H4 (cell line): ENCODE measurements at places on chromosomes 11 and 22. TPM values are rescaled to one million over a fixed set of nuclear protein-coding genes. Genes with fewer than 3 reads are reported as not detected.

DNA sequence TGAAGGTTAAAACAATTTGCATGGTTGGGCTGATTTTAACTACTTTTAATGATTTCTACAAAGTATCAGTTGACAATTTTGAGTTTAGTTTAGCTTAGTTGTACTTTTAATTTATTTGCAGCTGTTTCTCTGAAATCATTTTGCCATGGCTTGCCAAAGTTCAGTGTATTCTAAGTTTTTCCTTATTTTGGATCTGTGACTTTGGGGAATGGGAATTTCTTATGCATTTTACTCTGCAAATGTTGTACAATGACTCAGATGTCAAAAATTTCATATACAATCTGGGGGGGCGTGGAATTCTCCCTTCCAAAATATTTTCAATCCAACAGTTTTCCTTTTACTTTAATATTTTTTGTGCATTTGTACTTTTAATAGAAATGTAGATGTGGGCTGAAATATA is 8.9 kb upstream of the DCHS1 start:
- no peak for DNase-seq

- peak; percentile 73 for DNase-seq
These were observed 6.9 kb downstream of the DPAGT1 start for GRCh38 chr11:119094816-119095065.

GRCh38 chr22:42645938-42646568 is 3.1 kb downstream of the CYB5R3 start:
- no peak for DNase-seq

GRCh38 chr22:46031965-46032851 is 55.2 kb upstream of the WNT7B start:
- DNase-seq = no peak

DNA sequence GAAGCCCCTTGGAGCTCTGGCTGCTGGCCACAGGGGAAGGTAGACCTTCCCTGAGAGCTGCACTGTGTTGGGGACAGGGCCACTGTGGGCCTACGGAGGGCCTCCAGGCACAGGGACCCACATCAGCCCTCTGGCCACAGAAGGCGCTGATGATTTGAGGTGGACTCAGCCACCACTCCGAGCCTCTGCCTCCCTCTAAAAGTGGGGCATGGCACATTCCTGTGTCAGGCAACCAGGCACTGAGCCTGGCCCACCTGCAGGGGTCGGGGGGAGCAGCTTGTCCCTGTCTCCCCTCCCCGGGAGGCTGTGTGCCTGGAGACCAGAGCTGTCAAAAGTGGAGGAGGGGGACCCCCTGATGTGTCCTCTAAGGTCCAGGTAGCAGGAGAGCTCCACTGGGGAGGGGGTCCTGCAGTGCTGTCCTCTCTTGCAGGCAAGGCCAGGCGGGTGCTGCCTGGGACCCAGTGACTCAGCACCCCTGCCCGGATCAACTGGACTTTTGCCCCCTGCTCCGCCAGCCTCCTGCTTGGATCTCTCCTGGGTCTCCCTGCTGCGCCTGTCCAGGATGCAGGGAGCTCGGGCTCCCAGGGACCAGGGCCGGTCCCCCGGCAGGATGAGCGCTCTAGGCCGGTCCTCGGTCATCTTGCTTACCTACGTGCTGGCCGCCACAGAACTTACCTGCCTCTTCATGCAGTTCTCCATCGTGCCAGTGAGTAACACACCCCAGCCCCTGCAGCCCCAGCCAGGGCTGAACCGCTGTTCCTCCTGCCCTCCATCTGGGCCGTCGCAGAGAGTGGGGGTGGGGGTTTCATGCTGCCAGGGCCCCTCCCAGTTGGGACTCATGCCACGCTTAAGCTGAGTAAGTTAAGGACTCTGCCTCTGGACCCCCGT is 17.5 kb upstream of the CDKN1C start:
- DNase-seq = no peak

DNA sequence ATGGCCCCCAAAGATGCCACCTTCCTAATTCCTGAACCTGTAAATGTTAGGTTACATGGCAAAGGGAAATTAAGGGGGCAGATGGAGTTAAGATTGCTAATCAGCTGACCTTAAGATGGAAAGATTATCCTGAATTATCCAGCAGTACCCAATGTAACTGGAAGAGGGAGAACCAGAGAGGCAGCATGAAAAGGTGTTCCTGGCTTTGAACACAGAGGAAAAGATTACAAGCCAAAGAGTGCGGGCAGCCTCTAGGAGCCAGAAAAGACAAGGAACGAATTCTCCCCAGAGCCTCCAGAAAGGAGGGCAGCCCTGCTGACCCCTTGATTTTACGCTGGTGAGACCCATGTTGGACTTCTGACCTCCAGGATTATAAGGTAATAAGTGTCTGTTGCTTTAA is 15.1 kb upstream of the THRSP start:
- DNase-seq = no peak

DNA sequence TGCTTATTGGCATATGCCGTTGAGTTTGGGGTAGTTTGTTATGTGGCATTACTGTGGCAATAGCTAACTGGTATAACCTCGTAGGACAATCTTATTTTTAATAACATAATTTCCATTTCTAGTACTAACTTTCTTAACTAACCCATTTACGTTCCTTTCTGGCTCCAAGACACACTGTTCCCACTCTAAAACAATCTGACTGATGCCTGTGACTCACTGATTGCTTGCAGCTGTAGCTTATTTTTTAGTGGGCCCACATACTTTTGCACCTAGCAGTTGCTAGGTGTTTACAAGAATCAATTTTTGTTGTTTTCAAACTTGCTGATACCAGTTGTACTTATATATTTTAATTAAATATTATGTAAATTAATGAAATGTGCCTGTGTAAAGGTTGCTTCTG is 52.2 kb downstream of the FAT3 start:
- no peak for DNase-seq

DNA sequence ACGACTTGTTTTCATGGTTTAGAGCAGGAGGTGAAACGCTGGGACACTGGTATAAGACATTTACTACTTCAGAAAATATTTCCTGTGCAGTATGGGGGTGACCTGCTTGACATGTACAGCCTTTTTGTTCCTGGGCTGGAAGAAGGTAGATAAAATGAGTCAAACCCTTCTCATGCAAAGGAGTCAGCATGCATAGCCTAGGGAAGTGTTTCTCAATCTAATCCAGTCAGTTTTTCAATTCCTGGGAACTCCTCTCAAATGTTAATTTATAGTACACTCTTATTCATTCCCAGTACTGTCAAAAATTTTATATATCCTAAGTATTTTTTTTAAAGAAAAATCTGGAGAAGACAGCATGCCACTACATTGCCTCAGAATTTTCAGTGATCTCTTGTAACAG is 154.7 kb upstream of the GUCY1A2 start:
- no peak for DNase-seq

DNA sequence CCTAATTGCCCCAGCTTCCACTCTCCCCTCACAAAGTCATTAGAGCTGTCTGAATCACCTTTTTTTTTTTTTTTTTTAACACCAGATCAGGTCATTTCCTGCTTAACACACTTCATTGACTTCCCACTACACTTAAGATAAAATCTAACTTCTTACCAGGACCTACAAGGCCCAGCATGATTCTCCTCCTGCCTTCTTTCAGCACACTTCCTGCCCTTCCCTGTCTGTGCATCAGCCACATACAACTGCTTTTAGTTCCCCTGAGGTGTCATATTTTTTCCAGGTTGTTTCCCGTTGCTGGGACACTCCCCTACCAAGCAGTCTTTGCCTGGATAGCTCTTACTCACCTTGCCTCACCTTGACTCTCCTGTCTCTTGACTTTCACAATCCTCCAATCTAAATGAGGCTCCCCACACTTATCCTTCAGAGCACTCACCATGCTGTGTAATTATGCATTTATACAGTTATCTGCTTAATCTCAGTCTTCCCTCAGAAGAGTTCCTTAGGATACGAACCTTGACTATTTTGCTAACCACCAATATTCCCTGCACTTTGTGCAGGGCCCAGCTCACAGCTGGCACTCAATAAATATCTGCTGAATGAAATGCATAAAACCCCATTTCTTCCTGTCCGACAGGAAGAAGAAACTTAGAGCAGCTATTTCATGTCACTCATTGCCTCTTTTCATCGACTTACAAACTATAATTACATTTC is 96.6 kb upstream of the AKIP1 start:
- peak; percentile 58 for DNase-seq

DNA sequence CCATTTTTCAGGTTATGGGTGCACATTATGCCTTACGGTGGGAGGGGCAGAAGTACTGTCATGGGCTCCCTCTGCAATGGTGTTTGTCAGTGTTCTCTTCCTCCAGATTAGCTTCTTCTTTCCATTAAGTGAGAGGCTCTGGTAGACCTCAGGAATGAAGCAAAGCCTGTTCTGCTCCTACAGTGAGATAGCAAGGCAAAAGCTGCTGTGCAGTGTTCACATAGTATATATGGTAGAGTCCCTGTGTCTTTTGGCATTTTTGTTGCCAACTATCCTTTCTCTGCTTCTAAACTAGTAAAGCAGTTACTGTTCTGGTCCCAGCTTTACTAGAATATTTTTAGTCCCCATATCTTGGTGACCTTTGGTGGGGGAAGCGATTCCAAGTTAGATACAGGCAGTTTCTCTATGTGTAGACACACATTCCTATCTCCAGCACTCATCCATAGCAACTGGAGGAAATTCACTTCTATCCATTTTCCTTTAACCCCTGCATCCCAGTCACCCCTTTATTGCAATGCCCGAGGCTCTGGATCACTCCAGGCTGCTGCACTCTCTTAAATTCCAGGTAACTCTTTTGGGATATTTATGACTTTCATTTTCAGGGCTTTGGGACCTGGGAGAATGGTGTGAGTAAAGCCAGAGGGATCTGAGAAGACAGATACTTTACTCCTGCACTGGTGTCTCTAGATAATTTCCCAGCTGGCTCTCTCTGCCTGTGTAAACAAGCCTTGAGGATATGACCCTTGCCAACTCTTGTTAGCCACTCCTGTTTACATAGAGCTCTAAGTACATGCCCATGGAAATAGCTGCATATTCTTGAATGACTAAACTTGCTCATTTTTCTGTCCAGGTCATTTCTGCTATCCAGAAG is 3.9 kb upstream of the TRIM34 start:
- DNase-seq = peak; percentile 89

DNA sequence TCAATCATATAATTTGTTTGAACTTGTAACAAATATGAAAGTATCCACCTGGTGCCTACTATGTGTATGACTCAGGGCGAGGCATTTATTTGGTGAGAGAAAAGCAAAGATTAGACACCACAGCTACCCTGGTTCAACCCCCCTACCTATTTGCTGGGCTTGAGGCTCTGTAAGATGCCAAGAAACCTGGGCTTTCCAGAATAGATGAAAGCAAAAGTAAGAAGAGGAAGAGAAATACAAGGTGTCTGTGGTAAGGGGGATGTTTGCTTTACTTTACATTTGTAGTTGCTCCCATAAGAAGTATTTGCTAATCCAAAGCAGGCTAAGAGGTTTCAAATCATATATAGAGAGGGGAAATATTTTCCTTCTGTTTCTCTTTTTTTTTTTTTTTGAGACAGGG is 61.7 kb downstream of the DDI1 start:
- DNase-seq = no peak

- DNase-seq = no peak
These were observed 389.0 kb downstream of the TBC1D22A start for GRCh38 chr22:47151490-47151889.

DNA sequence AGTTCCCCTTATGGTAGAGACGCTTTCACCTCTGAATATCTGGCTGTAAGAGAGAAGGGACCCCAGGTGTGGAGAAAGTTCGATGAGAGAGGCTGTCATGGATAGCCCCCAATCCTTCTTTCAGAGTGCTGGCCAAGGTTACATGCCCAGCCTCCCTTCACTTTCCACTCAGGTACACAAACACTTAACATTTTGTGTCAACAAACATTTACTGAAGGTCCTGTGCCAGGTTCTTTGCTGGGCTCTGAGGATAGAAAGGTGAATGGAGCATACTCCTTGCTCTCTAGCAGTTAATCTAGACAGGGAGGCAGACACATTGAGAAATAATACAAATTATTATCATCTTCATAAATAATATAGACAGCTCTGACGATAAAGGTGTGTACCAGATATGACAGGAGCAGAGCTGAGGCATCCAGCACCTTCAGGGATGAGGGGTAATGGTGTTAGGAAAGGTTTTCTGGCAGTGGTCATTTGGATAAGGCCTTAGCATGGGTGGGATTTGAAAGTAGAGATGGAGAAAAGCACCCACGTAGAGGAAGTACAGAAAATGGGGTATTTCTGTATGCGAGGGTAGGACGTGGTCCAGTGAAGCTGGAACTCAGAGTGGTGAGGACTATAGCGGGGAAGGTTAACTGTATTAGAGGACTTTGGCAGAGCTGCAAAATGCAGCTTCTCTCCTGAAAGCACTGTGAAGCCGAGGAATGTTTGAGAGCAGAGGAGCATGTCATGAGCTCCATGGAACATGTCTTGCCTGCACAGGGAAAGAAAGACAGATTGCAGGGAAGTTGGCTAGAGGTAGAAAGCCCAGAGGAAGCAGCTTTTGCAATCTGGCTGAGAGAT is 19.6 kb downstream of the PPFIBP2 start:
- DNase-seq = no peak

GRCh38 chr11:120001178-120002090 is 136.5 kb downstream of the TRIM29 start:
- no peak for DNase-seq

GRCh38 chr11:70871881-70872280 is 380.5 kb downstream of the SHANK2 start:
- DNase-seq = no peak

The GSTT2 gene
- total RNA-seq = 1.7 TPM in 1 of 2 replicates, not detected in the other

The MYO18B gene
- total RNA-seq = not detected in 2 replicates

The TIMP3 gene
- total RNA-seq = 22.8 and 25.5 TPM in 2 replicates

The FUT4 gene
- total RNA-seq = not detected in 2 replicates

The IGLL5 gene
- total RNA-seq = not detected in 2 replicates

The NRXN2 gene
- total RNA-seq = 0.17 and 0.35 TPM in 2 replicates

The UPK2 gene
- total RNA-seq = not detected in 2 replicates

The OR2AG1 gene
- total RNA-seq = not detected in 2 replicates

The CSNK1E gene
- 87.4 and 95.4 TPM in 2 replicates for total RNA-seq

The POU2AF2 gene
- not detected in 2 replicates for total RNA-seq
